ENCODE measurements at places on chromosomes 5 and 9.

DNA sequence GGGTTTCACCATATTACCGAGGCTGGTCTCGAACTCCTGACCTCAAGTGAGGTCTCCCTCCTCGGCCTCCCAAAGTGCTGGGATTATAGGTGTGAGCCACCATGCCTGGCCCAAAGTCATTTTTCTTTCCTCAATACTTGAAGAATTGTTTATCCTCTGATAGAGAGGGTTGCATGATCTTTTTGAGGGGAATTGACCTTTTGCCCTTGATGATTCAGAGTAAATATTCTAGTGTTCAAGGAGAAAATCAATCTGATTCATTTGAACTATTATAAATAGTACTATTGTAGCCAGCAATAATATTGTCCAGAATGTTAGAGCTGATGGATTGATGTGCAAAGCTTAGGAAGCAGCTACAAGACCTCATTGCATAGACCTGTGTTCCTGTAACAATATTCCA, 47.1 kb downstream of the UGCG start:
- no peak for DNase-seq

DNA sequence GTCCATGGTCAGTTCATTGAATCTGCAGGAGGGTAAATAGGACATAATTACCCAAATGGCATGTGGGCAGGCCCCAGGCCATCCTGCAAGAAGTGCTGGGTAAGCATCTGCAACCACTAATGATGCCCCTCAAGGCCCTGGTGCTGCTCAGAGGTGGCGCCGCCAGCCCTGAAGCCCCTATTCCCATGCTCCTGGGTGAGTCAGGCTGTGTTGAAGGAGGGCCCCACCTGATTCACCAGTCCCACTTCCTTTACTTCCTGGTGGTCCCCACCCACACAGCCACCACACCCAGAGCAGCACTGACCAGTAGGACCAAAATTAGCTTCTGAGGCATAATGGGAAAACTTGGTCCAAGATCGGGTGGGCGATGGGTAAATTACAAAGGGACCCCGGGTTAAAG, 120.4 kb upstream of the SPRY4 start:
- DNase-seq = no peak

DNA sequence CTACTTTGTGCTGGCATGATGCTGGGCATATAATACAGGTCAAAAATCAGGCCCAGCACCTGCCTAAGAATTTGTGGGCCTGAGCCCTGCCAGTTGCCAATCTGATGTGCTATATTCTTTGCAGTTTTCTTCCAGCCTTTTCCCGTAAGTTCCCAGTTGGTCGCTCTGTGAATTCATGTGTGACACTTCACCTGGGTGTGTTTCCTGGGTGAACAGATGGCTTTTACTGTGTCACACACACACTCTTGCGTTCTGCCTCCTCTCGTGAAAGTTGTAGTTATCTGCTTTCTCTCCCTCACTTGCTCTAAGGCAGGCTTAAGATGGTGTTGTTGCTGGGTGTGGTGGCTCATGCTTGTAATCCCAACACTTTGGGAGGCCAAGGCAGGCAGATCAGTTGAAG, 153.5 kb upstream of the DMRT1 start:
- no peak for DNase-seq

GRCh38 chr5:113325054-113325453, 109.7 kb downstream of the TSSK1B start:
- DNase-seq = no peak

DNA sequence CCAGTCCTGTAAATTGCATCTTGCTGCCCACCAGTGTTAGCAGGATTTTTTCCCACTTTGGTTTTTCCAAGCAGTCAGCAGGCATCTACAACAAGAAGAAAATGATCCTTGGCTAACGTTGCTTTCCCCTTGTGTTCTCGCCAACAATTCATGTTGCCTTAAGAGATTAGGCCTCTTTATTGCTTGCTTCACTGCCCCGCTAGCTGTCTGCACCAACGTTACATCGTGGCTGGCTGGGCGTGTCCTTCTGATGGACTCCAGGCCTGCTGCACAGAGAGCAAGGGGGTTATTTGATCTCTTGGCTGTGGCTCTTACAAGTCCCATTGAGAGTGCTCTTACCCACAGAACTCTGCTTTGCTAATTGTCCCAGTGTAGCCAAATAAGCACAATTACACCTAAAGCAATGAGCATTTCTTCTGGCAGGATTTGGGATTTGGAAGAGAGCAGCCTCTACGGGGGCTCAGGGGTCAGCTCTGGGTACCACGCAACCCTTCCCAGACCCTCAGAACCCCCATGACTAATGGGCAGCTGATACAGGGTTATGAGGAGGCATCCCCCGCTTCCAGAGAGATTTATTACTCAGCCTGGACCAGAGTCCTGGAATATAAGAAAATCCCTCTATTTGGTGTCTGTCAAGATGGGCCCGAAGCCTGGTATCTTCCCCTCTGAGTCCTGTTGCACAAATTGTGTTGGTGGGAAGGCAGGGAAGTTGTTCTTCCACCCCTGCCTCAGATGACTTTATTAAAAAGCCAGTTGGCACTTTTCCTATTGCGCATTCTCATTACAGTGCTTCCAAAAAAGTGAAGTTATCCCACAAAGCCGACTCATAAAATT, 17.6 kb downstream of the DCANP1 start:
- no peak for DNase-seq

GRCh38 chr5:73388306-73388684, 60.3 kb downstream of the FOXD1 start:
- DNase-seq = no peak

DNA sequence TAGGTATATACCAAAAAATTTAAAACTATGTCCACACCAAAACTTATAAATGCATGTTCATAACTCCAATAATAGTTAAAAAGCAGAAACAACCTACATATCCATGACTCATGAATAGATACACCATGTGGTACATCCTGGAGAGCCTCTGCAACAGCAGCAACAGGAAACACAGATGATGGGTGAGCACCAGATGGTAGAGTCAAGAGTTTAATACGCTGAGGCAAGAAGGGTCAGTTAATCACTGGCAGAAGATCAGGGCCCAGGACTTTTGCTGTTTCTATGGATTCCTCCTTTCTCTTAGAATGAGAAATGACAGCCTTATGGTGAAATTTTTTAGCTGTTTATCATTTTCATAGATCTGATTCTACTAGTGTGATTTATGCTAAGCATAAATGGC, 351.8 kb upstream of the ADAMTSL1 start:
- no peak for DNase-seq

DNA sequence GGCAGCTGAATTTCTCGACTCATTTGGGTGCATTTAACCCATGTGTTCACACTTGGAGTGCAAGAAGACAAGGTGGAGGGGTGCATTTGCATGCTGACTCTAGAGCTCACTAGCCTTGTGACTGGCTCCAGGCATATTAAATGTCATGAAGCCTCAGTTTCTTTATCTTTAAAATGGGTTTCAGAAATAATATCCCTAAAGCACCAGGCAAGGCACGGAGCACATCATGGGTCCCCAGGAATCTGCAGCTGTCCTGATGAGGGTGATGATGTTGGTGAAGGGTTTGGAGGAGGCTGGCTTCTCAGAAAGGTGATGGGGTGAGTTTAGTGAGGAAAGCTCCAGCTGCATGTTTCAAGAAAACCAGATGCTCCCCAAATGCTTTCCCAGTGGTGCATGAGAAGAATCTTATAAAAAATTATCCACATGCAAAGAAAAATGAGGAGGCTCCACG, 14.8 kb downstream of the STC2 start:
- DNase-seq = no peak

DNA sequence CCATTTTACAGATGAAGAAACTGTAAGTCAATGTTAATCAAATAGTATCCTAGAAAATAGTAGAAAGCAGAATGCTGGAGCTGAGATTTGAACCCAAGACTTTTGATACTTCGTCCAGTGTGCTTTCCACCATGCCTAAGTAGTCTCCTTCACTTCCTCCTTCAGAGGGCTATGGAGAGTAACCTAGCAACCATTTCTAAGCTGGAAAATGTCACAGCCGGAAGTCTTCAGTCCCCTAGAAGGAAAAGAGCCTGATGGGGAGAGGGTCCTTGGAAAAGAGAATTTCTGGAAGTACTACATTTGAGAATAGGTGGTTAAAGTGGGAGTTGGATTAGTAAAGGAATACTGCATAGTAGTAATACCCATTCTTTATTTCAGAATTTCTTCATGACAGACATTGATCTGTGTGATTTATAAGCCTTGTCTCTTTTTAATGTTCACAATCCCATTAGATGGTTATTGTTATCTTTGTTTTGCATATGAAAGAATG, 32.7 kb downstream of the PCDHAC2 start:
- no peak for DNase-seq

DNA sequence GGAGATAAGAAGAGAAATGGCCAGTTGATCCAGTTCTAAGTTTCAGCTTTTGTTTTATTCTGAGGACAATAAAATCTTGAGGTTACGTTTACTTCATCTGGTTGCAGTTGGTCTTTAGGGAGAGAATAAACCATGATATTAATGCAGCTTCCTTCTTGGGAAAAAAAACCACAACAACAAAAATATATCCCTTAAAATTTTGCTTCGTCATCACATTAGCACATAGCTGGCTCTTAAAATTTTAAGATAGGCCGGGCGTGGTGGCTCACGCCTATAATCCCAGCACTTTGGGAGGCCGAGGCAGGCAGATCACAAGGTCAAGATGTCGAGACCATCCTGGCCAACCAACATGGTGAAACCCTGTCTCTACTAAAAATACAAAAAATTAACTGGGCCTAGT, 86.4 kb downstream of the EQTN start:
- no peak for DNase-seq
